Stimulated activated CD4-positive, alpha-beta T cell treated with anti-CD3 and anti-CD28 coated beads, Interleukin-12 subunit alpha, Interleukin-12 subunit beta, amount 100 ng/mL, for 48 hours (primary cell): ENCODE measurements at places on chromosomes 3 and 15.

DNA sequence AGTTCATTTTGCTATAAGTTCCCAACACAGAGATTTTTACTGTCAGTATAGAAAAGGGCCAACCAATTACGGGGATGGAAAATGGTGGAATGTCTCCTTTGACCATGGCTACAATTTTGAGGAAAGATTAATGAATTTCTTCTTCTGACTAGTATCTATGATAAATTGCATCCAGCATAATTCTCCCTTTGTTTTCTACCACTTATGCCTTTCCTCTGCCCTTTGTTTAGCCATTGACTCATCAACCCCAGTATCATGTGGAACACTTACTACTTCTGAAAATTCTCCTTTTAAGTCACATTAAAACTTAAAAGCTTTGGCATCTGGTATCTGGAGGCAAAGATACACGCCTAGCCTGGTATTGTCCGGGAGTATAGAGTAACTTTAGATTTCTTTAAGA is 92.9 kb upstream of the CADPS start:
- DNase-seq: no peak

- DNase-seq: no peak
These were observed 70.7 kb downstream of the TTBK2 start for GRCh38 chr15:42849836-42850235.

GRCh38 chr3:11914041-11914440 is 67.4 kb upstream of the TAMM41 start:
- DNase-seq: no peak

DNA sequence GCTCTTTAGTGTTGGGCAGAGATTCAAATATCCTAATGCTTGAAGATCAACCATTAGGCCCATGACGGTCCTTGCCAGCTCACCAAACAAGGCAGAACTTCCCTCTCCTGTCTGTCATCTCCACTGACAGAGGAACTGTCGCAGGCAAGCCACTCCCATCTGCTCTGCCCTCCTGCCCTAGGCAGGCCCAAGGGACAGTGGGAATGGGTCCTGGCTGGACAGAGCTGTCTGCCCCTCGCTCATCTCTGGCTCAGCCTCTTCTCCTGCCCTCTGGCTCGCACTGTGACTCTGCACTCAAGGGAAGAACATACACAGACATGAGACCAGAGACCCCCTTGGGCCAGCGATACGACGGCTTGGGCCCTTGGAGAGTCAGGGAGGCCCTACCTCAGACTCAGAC is 7.6 kb upstream of the MUSTN1 start:
- no peak for DNase-seq

DNA sequence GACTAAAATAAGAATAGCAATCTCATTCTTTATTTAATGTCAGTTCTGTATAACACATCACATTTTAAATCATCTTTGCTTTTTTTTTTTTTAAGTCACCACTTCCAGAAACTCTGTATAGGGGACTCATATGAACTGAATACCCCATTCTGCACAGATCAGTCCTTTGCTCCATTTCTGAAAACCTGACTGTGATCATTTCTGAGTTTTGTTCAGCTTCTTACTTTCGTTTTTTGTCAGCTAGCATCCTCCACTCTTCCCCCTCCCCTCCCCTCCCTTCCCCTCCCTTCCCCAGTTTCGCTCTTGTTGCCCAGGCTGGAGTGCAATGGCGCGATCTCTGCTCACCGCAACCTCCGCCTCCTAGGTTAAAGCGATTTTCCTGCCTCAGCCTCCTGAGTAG is 49.8 kb upstream of the SGO1 start:
- no peak for DNase-seq

DNA sequence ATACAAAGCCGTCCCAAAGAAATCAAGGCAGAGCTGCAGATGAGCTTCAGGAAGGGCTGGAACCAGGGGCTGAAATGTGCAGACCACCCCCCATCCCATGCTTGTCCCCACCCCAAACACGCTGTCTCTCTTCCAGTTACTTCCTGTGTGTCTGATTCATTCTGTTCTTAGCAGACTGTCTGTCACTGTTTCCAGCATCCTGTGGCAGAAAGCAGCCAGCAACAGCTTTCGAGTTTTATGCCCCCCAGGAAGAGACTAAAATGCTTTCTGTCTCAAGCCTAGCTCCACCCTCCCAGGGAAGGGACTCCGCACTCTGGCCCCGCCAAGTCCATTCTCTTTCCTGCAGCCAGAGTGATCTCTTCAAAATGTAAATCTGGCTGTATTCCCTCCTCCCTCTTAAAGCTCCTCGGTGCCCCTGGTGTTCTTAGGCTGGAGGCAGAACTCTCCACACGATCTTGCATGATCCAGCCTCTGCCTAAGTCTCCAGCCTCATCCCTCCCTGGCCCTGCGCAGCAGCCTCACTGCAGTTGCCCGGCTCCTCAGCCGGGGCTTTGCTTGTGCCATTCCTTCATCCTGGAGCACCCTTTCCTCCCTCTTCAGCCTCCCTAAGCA is 41.5 kb downstream of the HRH1 start:
- DNase-seq: peak; percentile 6

- DNase-seq: no peak
These were observed 6.8 kb downstream of the MFSD1 start for GRCh38 chr3:158808697-158809096.

- no peak for DNase-seq
These were observed 37.7 kb upstream of the GK5 start for GRCh38 chr3:142263112-142263511.

DNA sequence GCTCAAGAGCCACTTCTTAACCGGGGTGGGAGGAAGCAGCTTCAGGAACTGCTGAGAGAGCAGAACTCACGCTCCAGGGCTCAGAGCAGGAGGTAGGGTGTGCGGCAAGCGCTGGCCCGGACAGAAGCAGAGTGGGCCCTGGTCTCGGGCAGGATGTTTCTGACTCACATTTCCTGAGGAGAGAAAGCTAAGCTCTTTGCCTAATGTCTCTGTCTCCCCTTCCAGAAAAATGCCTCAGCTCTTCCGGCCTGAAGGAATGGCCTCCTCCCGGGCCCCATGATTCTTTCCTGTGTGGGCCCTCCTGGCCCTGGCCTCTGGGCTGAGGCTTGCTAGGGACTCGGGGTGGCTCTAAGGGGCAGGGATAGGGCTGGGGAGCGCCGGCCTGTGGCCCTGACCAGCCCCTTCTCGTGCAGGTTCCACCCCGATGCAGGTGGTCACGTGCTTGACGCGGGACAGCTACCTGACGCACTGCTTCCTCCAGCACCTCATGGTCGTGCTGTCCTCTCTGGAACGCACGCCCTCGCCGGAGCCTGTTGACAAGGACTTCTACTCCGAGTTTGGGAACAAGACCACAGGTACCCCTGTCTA is 4.1 kb upstream of the STAB1 start:
- DNase-seq: no peak

DNA sequence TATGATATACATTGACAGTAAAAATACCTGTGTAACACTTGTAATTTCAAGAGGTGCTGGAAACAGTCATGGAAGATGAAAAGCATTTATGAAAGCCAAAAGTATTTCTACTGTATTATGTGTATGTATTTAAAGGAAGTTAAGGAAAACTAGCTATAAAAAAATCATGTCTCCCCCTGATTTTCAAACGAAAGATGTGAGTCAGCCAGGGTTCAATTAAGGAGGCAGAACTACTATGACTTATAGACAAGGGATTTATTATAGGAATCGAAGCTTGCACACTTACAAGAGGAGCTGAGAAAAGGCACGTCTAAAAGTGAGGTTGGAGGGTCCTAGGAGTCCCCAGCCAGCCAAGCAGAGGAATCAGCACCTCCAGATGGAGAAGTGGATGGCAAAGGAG is 119.4 kb downstream of the SUCLG2 start:
- no peak for DNase-seq

DNA sequence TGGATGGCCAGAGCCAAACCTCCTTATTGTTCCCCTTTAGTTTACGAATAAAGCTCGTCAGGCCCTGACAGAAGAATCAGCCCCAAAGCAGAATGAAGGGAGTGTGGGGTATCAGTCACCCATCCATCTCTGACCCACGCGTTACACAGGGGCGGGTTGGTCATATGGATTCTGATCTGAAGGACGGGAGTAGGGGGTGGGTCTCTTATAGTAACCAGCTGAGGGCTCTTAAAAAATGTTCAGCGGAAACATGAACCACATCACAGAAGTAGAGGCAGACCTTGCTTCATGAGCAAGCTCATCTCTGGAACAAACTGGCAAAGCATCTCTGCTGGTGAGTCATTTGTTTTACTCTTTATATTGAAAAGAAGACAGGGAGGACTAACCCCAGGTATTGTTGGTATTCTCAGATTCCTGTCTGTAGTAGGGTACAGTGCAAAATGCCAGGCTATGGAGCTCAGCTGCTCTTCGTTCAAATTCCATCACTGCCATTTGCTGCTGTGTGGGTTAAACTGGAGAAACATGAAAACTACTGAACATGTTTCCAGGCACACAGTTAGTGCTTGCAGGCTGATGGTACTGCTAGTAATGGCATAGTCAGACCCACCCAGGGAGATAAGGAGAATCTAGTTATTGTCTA is at the start of gene CXCR6:
Gene CXCR6 (plus strand): TSS at position 258 of the 640 bp plus-strand sequence. CDS start 3,018 bp downstream, outside the sequence.
- DNase-seq: peak; percentile 46

GRCh38 chr15:72554471-72555425 is 80.6 kb downstream of the ARIH1 start:
- peak; percentile 33 for DNase-seq

DNA sequence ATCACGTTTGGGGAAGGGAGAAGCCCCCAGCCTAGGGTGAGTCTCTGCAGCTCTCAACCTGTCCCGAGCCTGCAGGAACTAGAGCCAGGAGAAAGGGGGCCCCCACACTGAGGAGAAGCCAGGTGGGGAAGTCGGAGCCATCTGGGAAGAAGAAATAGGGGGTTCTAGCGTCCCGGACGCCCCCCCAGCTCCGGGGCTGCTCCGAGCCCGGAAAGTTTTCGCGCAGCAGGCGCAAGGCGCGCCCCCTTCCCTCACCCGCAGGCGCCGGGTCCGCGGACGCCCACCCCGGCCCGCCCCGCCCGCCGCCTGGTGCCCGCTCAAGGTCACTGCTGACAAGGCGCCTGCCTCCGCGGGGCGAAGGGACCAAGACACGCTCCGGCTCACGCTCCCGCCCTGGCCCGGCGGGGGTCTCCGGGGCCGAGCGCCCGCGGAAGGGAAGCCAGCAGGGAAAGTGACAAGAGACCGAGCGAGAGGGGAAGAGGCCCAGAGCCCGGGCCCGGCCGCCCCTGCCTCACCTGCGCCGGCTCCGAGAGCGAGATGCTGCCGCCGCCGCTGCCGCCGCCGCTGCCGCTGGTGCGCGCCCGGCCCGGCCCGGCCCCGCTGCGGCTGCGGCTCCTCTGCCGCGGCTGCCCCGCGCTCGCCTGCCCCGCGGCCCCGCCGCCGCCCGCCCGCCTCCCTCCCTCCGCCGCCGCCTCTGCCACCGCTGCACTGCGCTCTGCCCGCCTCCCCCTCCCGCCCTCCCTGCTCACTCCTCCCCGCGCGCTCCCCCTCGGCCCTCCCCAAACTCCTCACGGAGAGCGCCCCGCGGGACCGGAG is 108.4 kb upstream of the SLC6A11 start:
- DNase-seq: no peak

- peak; percentile 5 for DNase-seq
These were observed 1.3 kb downstream of the TCF12 start for GRCh38 chr15:56919609-56920366.

- no peak for DNase-seq
These were observed 28.4 kb downstream of the CD200R1L start for GRCh38 chr3:112818289-112818688.
